ENCODE measurements at places on chromosomes 11 and 22.

- no peak for DNase-seq
Measured at GRCh38 chr11:69828971-69829344, 9.7 kb upstream of the FGF3 start.

GRCh38 chr11:60288531-60288930 is 8.1 kb downstream of the MS4A4A start:
- no peak for DNase-seq

DNA sequence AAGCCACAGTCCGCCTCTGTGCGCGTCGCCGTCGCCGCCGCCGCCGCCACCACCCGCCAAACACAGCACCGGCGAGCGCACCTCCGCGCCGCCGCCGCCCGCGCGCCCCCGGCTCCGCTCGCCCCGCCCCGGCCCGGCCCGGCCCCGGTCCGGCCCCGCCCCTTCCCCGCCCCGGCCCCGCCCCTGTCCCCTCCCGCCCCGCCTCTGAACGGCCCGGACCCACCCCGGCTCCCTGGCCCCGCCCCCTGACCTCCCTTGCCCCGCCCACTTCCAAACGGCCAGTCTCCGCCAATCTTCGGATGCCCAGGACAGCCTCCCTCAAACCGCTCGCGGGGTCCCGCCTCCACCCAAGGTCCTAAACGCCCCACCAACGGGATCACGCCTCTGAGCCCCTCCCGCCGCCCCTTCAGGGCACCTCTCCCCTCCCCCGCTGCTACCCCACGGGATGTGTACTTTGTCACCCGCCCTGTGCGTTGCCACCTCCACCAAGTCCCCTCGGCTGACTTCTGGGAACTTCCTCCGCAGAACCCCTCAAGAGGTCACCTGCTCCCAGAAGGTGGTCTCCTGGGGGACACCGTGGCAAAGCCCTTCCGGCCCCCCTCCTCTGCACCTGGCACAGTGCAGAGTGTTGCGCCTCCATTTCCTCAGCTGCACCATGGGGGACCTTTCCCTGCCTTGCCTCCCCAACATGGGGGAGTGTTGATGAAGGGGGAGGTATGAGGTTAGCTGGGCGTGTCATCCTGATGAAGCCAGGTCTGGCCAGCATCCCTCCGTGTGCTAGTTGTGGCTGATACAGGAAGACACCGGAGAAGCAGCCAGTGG is at the start of gene KIAA0930:
Gene KIAA0930, minus strand, starts transcription at position 85 of the 822 bp plus-strand sequence. CDS start 191 bp downstream, outside the sequence.
- peak; percentile 81 for DNase-seq

- DNase-seq, result peak; percentile 10
Measured at GRCh38 chr11:62242021-62242420, at the start of gene SCGB1D2. SCGB1D2 (plus strand) TSS chr11:62242239; CDS start chr11:62242308, 69 bp downstream.

GRCh38 chr11:18727479-18728236 is 1.7 kb upstream of the IGSF22 start:
- DNase-seq, result peak; percentile 48

DNA sequence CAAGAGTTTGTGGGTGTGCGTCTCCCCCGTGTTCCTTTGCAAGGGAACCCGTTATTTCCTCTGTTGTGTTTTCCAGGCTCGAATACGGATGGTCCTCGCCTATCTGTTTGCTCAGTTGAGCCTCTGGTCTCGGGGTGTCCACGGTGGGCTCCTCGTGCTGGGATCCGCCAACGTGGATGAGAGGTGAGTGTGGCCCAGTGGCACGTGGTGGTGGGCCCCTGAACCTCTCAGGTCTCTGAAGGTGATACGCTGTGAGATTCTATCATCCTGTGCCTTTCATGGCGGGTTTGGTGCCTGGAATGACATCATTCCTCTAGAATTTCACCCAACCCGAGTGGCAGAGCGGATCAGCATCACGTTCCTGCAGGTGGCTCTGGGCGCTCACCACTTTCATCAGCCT is 32.5 kb downstream of the NADSYN1 start:
- DNase-seq, result no peak

DNA sequence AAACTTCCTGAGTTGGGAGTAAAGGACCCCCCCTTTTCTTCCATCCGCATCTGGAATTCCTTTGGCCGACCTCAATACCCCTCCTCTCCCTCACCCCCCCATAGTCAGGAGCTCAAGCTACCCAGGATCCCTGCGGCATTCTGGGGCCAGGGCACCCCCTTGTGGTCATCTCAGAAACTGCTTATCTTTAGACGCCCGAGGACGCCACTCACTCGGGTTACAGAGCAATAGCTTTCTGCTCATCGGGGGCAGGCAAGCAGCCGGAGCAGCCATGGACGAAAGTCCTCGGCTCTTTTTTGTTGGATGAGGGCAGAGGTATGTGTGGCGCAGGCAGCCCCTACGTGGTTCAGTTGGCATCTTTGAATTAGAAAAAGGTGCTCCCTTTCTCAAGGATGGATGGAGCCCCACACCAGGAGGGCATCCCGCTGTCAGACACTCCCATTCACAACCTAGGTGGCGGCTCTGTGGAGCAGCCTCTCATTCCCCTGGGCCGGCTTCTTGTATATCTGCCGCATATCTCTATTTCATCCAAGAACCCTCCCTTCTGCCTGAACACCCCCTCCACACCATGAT is 2.3 kb downstream of the C1QTNF5 start:
- DNase-seq, result peak; percentile 78

- DNase-seq, result no peak
Measured at GRCh38 chr11:134544095-134544815, 132.2 kb upstream of the B3GAT1 start.

DNA sequence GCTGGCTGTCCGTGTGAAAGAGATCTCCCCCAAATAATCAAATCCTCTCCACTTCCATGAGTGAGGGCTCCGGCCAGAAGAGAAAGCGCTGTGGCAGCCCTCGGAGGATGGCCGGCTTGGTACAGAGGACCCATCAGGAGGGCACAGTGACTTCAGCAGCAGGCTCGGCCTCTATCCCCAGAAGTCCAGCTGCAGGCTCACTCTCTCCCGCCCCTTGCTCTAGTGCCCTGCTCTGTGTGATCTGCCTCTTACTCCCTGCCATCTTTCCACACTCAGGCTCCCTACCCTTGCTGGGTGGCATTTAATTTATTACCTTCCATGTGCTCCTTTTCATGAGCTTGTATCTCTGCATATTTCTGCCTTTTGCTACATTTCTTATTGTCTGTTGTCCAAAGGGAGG is 129.7 kb downstream of the SPATA19 start:
- DNase-seq, result no peak

- DNase-seq, result no peak
Measured at GRCh38 chr11:65435411-65435931, 12.9 kb downstream of the NEAT1 start.

GRCh38 chr11:130623670-130624668 is 175.5 kb downstream of the ADAMTS15 start:
- no peak for DNase-seq

- DNase-seq, result no peak
Measured at GRCh38 chr22:47673557-47673956, 911.1 kb downstream of the TBC1D22A start.

GRCh38 chr11:113664069-113664980 is 41.8 kb downstream of the TMPRSS5 start:
- no peak for DNase-seq

DNA sequence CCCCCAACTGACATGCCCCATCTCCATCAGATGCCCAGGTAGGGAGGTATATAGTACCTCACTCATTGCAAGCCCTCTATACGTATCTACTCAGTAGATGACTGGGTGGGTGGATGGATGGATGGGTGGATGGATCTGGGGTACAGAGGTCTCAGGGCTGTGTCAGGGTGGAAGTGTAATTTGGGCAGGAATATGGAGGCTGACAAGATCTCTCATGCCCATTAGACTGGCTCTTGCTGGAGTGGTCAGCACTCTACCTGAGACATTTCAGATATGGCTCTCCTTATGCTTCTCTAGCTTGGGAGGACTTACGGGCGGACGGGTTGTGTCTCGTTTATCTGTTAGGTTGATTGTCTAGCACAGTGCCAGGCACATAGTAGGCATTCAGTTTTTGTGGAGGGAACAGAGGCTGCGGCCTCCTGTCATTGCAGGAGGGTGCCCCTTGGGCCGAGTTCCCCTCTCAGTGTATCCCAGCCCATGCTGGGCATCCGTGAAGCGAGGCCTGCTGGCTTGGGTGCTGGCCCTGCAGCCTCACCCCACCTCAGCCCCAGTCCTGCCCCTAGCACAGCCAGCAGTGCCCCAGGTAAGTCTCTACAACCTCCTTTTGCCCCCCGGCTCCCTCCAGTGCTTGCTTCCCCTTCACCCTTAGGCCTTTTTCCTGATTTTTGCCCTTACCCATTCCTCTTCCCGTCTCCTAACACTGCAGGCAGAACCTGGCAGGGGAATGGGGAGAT is 13.7 kb downstream of the ROBO3 start:
- DNase-seq, result no peak

- no peak for DNase-seq
Measured at GRCh38 chr11:132263241-132263640, 892.8 kb downstream of the NTM start.

DNA sequence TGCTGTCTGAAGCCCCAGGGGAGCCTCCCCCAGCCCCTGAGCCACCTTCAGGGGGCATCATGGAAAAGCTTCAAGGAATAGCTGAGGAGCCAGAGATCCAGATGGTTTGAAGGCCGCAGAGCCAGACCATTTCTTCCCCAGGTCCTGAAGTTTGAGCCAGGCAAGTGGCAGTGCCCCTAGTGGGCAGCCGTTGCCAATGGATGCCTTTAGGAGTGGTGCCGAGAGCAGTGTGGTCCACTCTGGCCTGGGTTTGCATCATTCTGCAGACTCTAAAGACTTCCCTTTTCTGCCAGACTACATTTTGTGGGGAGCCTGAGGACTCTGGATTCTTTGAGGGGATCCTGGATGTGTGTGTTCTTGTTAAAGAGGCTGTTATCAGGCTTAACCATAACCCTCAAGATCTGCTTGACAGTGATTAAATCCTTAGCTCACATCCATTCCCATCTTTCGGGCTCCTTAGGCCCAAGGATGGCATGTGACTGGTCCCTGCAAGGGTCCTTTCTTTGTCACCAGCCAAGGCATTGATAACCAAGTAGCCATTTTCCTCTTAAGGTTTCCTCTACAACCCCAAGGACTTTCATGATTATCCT is 13.1 kb downstream of the HINFP start:
- DNase-seq, result peak; percentile 36

DNA sequence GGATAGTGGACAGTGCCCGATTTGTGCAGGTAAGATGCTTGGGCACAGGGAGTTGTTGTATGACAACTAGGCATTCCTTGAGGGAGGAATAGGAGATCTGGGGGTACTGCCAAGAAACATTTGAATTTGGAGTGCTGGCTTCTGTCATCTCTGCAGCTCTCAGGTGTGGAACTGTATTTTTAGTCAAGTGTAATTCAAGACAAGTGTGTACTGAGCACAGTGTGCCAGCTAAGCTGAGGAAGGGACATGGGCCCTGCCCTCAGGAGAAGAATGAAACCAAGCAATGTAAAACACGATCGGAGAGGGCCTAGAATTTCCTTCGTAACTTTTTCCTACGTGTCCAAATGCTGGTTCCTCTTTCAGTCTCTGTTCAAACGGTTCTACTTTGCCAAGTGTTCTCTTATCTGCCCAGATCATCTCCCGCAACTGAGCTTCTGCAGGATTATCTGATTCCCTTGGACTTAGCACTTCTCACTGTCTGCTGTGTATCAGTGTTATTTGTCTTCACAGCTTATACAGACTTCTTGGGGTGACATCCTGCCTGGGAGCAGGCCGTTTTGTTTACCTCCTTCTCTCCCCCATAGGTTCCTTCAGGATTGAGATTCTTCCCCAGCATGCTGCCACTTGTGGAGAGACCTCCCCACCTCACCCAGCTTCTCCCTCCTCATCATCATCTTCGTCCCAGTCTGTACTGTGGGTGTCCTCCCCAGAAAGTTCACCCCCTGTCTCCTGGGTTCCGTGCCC is 27.6 kb downstream of the ART5 start:
- DNase-seq, result no peak

GRCh38 chr22:23088199-23088604 is 17.9 kb downstream of the GNAZ start:
- no peak for DNase-seq

DNA sequence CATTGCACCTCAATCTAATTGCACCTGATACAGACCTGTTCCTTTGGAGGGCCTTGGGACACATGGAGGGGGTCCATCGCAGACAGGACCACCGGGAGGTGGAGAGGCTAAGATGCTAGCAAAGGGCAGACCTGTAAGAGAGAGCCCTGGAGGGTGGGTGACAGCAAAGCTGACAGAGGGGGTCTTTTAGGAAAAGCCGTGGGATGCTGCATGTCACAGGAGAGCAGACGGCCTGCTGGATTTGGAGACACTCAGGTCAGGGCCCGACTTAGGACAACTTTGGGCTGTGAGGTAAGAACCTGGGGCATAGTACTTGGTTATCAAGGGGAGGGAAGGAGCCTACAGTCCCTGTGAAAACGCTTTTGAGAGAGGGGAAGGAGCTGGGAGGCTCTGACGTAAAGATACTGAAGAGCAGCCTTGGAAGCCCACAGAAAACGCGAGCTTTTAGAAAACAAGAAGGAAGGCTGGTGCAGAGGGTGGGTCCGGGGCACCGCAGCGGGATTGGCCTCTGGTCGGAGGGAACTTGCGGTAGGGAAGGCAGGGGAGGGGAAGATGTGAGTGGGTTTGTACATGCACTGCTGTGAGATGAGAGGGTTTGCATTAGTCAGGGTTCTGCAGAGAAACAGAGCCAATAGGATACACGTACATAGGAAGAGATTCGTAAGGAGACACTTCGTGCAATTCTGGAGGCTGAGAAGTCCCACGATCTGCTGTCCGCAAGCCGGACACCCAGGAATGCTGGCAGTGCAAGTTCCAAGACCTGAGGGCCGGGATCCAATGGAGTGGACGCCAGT is 868.5 kb downstream of the TBC1D22A start:
- no peak for DNase-seq

DNA sequence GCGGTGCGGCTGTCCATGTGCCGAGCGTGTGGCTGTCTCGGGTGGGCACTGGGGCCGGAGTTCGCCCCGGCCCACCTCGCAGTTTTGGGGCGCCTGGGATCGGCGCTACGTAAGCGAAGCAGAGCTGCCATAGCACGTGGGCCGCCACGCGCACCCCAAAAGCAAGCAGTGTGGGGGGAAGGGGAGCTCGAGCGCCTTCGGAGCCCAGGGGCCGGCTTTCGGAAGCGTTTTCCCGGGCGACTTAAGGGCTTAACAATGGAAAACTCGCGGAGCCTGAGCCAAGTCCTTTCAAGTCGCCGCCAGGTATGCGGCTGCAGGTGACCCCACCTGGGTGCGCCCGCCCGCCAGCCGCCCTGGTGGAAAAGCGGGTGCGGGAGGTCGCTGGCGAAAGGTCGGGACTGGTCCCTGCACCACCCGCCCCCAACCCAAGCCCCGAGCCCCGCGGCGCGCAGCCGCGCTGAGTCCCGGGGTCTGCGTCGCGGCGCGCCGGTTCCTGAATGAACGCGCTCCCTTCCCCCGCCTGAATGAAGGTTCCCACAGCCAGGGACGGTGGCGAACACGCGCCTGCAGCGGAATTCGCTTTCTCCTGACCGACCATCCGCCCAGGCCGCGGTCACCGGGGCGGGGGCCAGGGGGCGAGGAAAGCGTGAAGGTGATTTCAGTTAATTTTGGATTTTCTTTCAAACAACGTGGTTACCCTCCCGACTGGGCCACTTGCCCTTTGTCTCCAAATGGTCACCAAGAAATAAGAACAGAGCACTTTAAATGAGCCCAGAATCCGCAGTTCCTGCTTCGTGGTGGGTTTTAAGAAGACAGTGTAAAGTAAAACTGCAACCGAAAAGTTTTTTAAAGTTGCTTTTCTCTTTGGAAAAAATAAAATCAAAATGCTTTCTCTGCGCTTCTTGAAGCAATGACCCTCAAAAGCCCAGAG is 2.8 kb upstream of the CCND1 start:
- peak; percentile 74 for DNase-seq

- no peak for DNase-seq
Measured at GRCh38 chr22:42001121-42001520, 2.5 kb downstream of the WBP2NL start.

- DNase-seq, result peak; percentile 54
Measured at GRCh38 chr11:8080674-8081590, at the start of gene TUB. TUB (plus strand) TSS chr11:8081211; CDS start chr11:8081511, 300 bp downstream.

GRCh38 chr11:115390441-115390840 is 113.8 kb downstream of the CADM1 start:
- DNase-seq, result no peak

Measured in BE2C (cell line).